Erythroblast (primary cell): ENCODE measurements at places on chromosomes 3 and 15.

- no peak for DNase-seq
These were observed 102.0 kb downstream of the IL12A start for GRCh38 chr3:160090653-160091052.

GRCh38 chr3:3074551-3075257 is 35.5 kb downstream of the IL5RA start:
- no peak for DNase-seq

DNA sequence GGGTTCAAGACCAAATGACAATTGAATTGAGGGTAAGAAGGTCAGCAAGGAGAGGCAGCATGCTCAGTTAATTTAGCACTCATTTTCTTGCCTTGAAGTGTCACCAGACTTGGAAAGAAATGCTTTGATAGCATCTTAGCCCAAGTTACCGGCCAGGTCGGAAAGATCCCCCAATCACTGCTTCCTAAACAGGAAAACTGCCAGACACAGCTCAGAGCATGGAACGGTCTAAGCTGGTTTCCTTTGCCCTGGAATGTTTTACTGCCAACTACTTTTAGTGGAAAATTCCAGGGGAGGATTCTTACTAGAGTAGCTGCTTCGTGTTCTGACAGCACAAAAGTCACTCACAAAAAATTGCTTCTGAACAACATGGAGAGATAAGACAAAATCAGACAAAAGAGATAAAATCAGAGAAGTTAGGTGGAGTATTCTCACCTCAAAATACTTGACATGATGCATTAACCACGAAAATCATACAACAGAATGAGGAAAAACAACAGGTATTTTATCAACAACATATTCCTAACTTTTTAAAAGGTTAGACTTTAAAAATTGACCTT is 65.5 kb downstream of the CCR4 start:
- no peak for DNase-seq

GRCh38 chr3:30752970-30753369 is 141.5 kb downstream of the GADL1 start:
- DNase-seq = no peak

DNA sequence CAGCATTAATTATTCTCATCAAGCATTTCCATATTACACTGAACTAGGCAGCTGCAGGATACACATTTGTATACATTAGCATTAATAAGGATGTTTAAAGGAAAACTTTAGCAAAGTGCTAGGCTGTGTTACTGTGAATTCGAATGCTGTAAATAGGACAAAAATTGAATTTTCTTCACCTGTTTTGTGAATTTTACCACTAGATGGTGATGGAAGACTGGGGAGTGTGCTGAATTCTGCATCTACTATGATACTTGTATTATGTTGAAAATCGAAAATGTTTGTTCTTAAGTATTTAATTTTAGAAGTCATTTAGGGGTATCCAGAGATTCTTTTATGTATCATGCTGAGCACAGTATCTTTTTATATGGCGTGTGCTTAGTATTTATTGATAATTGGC is 12.3 kb upstream of the P2RY14 start:
- DNase-seq = no peak

DNA sequence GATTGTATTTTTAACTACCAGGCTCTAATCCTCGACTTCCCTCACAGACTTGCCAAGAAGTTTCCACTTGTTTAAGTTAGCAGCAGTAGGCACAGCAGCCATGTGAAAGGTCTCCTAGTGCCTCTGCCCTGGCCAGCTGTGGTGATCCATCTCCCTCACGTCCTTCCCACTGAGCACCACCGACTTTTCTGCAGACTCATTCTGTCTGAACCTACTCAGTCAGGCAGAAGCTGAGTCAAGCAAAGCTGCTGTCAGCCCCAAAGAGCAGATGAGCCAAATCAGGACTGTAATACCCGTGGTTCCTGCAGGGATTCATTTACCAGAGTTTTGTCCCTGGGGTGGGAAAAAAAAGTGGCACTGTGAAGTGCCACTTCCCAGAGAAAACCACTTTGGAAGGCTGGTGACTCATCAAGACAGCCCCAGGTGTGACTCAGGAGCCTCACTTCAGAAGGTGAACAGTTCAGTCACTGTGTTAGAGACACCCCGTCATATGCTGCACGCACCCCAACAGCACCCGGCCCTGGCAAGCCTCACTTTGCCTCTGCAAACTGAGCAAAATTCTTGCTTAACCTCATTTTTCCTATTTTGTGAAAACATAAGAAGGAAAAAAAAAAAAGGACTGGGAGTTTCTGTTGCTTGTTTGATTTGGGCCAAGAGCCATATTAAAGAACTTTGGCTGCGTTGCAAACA is 76.0 kb downstream of the WWTR1 start:
- no peak for DNase-seq

- DNase-seq = no peak
These were observed 47.5 kb upstream of the PPP2R3A start for GRCh38 chr3:135917927-135918597.

DNA sequence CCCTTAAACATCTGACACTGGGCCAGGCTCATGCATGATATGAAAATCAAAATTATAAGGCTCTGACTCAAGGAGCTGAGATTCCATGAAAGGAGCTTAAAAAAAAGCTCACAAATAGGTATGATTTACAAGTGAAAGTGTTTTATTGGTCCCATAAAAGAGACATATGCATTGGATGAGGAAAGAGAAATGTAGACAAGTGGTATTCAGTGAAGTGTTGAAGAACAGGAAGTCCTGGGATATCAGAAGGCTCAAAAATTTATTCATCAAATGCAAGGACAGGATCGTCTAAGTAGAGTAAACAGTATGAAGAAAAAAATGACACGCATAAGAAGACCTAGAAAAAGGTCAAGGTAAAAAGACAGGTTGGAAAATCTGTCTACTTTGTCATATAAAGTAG is 188.9 kb downstream of the CBLB start:
- DNase-seq = no peak

DNA sequence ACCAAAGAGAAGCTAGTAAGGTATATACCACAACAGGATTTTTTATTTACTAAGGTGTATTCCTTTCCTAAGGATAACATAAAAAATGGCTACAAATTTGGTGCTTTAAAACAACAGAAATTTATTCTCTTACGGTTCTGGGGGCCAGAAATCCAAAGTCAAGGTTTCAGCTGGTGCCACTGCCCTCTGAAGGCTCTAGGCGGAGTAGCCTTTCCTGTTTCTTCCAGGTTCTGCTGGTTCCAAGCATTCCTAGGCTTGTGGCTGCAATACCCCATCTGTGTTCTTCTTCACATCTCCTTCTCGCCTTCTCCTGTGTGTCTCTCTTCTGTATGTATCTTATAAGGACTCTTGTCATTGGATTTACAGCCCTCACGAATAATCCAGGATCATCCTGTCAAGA is 549.9 kb downstream of the GRM7 start:
- DNase-seq = no peak

DNA sequence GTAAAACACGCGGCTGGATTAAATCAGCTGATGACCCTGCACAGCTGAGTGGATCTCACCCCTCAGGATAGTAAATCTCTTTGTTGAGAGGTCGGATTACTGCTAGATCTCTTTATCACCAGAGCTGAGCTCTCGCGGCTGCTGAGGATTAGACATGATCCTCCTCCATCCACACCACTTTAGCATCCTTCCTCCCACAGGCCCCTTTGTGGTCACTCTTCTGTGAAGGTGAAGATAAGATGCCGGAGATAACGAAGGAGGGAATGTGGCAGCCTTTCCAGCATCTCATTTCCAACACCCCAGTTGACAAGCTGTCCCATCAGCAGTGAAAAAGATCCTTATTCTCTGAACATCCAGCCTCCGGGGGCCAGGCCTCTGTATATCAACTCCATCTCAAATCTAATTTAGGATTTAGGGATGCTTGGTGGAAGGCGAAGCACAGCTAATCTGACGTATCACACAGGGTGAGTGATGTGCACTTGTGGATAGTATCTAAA is 47.5 kb upstream of the SELENOK start:
- DNase-seq = no peak

- DNase-seq = no peak
These were observed 181.0 kb upstream of the CBLB start for GRCh38 chr3:106049821-106050220.

- DNase-seq = peak; percentile 22
These were observed 10.3 kb upstream of the KIF7 start for GRCh38 chr15:89665449-89666181.

DNA sequence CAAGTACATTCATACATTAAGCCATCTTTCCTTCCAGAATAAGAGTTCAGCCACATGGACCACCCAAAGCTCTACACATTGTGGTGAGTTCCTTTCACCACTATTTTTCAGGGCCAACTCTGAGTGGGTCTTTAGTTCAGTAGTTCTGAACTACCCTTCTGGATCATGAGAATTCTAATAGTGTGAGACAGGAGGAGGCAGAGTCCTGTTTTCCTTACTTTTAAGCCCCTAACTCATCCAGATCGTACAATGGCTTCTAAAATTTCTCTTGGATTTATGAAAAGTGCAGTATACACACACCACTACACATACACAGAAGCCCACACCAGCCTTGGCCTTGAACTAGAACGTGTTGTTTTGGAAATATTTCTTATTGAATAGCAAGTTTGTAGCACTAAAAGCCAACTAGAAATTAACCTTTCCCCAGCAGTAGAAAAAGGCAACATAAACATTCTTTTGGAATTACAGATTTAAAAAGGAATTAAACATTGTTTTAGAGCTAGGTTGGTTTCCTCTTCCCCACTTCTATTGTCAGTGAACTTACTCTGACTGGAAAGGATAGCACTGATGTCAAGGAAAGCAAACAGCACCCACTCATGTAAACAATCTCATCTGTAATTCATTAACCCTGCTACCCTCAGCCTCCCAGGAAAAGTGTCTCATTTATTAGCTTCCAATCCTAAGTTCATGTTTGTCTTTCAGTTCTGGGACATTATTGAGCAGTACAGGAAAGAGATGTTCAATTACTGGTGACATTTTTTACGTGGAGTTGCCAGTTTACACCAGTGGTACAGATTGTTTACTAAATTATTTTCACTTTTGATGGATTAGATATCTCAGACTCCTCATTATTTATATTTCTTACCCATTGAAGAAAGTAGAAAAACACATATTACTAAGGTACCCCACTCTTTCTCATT is 95.7 kb upstream of the AGTR1 start:
- DNase-seq = no peak

- DNase-seq = peak; percentile 20
These were observed 496.2 kb downstream of the FHIT start for GRCh38 chr3:60755094-60755493.

GRCh38 chr3:126136428-126137220 is 43.8 kb downstream of the ALDH1L1 start:
- no peak for DNase-seq

GRCh38 chr3:101548527-101549105 is 13.1 kb upstream of the TRMT10C start:
- DNase-seq = no peak

GRCh38 chr15:30974112-30974511 is 17.3 kb downstream of the MTMR10 start:
- DNase-seq = no peak

- DNase-seq = no peak
These were observed 367.6 kb upstream of the PLSCR5 start for GRCh38 chr3:146972726-146973125.

DNA sequence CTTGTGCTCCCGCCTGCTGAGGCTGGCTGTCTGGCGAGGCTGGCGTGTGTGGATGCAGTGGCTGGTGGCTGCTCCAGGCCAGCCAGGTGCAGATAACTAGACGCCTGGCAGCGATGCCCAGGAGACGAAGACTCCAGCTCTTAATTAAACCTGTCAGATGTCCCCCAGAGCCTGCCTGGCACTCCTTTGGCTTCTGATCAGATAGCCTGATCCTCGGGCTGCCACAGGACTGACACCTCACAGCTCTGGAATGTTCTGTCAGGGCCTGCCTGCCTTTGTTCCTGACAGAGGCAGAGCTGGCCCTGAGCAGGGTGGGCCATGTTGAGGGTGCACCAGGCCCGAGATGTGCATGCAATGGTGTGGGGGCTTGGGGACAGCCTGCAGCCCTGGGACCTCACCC is 36.5 kb downstream of the PLXNA1 start:
- DNase-seq = no peak

DNA sequence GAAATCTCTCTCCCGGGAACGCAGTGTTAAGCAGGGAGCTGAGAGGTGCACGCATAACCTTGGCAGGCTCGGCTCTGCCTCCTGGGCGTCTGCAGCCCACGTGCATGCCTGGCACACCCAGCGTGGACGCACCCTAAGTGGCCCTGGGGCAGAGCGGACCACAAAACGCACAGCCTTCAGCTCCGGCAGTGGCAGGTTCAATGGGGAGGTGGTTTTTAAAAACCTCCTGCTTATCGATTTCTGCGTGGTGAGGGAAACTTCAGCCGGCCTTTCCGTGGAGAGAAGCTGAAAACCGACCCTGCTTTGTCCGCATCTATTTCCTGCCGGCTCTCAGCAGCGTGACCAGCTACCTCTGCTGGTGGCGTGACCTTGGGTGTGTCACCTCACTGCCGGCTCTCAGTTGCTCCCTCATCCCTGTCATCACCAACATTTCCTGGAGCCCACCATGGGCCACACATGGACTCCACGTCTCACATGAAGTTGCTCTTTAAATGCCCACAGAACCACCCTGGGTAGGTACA is 134.8 kb upstream of the MEF2A start:
- DNase-seq = no peak

GRCh38 chr3:153273217-153273616 is 111.2 kb downstream of the RAP2B start:
- DNase-seq = no peak

GRCh38 chr3:182117583-182117982 is 405.9 kb downstream of the SOX2 start:
- no peak for DNase-seq
